Mammary epithelial cell (primary cell): ENCODE measurements at places on chromosomes 13 and 19. TPM values are rescaled to one million over a fixed set of nuclear protein-coding genes. Genes with fewer than 3 reads are reported as not detected.

DNA sequence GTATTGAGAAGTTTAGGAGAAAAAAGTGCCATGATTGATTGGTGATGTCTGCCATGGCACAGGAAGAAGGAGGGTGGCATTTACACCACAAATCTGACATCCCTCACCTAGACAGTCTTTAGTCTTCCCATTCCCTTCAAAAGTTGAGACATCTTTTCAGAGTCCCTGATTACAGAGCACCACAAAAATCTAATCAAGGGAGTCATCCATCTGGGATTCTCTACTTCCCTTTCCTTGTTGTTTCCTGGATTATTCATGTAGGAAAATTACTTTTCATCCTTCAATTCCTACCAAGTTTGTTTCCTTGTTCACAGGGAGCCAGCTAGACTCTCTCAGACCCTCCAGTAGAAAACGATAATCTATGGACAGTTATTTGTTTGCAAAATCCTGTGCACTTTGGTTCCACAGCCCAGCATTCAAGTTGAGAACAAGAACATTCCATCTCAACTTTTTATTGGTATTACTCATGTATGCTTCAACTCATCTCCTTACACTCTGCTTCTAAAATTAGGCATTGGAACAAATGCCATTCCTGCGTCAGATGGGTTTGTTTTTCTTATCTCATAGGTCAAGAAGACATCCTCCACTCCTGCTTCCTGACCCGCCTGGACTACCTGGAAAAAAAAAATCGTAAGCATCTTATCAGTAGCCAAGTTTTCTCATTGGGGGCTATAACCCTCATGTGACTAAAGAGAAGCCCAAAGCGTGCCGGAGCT is 259.9 kb downstream of the FOXO1 start:
- DNase-seq, result peak; percentile 75

GRCh38 chr13:39835253-39835652 is 179.8 kb downstream of the COG6 start:
- DNase-seq, result no peak

- no peak for DNase-seq
These were observed 2.0 kb downstream of the ZBTB7A start for GRCh38 chr19:4064496-4065260.

DNA sequence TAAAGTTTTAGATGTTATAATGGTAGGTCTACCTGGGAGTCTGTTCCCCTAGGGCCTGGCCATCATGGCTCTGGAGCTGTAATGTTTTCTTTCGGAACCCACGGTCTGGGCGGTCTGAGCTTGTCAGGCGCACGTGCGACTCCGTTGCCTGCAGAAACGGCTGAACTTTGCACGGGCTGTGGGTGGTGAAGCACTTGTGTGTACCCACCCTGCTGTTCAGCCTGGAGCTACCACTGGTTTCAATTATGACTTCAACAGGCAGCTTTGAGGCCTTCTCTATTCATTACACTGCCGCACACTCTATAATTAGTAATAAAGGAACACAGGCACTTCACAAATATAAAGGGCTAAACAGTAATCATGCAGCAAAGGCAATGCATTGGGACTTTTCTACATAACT is 6.0 kb downstream of the PCDH8 start:
- no peak for DNase-seq

GRCh38 chr19:30920222-30920621 is 429.0 kb downstream of the TSHZ3 start:
- no peak for DNase-seq

GRCh38 chr19:37941782-37942515 is 34.9 kb downstream of the SIPA1L3 start:
- DNase-seq, result no peak

DNA sequence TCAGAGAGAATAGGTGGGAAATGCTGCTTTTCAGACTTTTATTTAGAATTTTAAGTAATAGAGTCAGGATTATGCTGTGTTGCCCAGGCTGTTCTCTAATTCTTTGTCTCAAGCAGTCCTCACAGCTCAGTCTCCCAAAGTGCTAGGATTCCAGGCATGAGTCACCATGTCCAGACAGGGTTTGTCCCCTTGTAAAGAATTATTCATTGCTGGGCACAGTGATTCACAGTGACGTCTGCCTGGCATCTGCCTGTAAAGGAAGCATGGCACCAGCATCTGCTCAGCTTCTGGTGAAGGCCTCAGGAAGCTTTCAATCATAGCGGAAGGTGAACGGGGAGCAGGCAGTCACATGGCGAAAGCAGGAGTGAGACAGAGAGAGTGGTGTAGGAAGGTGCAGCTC is 17.7 kb downstream of the ZNF763 start:
- DNase-seq, result peak; percentile 62

DNA sequence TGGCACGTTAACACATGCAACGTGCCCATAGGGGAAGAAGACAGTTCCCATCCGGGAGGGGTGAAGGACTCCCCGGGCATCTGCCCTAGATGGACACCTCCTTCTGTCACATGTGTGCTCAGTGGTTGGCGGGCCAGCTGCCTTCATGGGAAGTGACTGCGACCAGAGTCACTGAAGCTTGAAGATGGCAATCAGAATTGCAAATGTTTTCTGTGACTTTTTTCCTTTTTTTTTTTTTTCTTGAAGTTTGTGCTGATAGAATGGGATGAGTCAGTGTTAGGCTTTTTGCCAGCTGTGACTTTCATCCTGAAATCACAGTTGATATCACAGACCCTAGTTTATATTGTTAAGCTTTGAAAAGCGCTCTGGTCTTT is 109.2 kb upstream of the MCF2L start:
- DNase-seq, result no peak

GRCh38 chr13:42333613-42334328 is 61.8 kb downstream of the AKAP11 start:
- peak; percentile 17 for DNase-seq

DNA sequence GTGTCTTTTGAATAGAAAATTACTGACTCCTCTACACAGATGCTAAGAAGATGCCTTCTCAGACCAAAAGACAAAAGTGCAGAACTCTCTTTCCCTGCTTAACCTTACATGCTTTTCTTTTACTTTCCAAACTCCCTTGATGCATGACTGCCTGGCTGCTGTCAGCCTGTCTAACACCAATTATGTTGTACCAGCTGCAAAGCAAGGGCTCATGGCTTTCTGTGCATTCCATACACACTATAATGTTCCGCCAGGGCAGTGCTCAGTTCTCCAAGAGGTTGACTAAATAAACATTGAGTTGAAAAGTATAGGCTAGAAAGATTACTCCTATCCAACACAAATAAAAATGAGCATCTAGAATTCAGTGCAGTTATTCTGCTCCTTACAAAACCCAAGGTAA is 330.4 kb upstream of the NBEA start:
- no peak for DNase-seq

DNA sequence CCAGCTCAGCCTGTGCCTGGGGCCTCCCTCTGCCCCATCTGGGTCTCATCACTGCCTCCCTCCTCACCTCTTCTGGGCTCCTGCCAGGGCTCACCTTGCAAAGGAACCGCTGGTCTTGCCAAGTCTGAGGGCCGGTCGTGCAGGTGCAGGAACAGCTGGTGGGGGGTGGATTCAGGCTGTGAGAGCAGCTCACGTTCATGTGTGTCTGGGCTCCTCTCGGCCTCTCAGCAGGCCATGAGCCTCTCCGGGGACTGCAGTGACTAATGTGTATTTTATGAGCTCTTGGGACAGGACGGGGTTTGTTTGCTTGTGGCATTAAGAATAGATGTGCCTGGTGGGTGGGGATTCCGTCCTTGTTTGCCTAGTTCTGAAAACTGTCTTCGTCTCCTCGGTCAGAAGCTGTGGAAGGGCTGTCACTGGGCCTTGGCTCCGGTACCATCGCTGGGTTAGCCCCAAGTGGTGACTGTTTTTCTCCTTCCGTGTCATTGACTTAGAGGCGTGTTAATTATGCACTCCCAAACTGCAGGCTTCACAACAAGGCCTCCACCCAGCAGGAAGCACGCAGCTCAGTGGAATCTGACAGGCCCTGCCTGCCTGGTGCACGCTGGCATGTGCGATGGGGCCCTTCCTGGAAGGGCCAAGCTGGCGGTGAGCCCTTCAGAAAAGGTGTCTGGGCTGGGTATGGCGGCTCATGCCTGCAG is 77.6 kb downstream of the KDM4B start:
- peak; percentile 17 for DNase-seq

DNA sequence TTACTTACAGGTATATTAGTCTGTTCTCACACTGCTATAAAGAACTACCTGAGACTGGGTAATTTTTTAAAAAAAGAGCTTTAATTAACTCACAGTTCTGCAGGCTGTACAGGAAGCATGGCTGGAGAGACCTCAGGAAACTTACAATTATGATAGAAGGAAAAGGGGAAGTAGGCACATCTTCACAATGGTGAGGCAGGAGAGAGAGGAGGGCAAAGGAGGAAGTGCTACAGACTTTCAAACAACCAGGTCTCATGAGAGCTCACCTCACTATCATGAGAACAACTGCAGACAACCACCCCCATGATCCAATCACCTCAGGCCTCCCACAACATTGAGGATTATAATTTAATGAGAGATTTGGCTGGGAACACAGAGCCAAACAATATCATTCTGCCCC is 511.7 kb downstream of the SLITRK6 start:
- DNase-seq, result no peak

DNA sequence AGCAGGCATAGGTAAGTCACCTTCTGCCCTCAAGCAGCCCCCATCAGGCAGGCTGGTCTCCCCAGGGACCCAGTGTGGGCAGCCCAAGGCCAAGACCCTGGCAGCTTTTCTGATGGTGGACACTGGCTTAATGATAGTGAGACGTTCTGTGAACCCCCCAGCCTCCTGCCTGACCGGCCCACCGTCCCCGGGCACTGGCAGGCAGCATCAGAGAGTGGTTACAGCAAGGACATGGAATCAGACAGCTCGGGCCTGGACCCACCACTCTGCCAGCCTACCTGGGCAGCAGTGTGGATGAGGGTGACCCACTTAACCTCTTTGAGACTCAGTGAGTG is 45.3 kb upstream of the KCTD15 start:
- DNase-seq, result no peak

TJP3 gene
- total RNA-seq, result 0.50 TPM

PGLYRP1 gene
- total RNA-seq, result not detected

GRCh38 chr19:13118424-13119193 is 545 bp downstream of the NACC1 start:
- DNase-seq, result peak; percentile 42

- no peak for DNase-seq
These were observed 135.2 kb downstream of the DCT start for GRCh38 chr13:94344126-94344818.

TRPM4 gene
- total RNA-seq, result 46.5 and 61.8 TPM in 2 replicates

GRCh38 chr19:36032251-36033104 is at the start of gene CLIP3:
Gene CLIP3, minus strand, starts transcription at chr19:36032873. Its CDS starts 516 bp downstream, at chr19:36032357.
- no peak for DNase-seq

CYP4F8 gene
- not detected in 2 replicates for total RNA-seq

IZUMO4 gene
- 6.6 and 11.2 TPM in 2 replicates for total RNA-seq

DNA sequence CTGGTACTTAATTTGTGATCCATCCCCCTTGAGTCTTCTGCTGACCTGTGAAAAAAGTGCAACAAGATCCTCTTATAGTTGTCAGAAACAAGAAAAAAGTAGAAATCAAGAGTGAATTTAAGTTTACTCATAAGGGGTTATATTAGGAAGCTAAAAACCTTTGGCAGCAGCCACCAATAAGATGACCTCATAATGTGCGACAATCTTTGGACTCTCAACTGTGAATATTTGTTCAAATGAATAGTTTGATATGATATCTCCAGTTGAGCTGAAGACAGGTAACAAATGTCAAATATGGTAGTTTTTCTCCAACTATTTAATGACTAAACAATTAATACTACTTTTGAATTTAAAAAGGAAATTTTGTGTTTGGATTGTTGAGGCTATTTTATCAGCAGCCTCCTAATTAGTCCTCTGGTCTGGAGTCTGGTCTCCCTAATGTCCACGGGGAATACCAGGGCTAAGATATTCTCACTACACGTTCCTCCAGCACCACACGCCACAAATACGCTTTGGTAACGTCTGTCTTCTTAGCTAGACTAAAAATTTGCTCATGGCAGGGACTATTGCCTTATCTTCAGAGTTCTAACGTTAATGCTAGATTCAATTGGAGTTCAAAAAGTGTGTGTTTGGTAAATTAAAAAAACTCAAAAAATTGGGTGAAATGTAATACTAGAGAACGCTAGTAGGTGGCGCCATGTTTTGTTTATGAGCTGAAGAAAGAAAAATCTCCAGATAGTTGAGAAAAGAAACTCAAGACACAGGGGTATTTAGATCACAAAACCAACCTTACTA is 51.0 kb upstream of the PDX1 start:
- no peak for DNase-seq

- no peak for DNase-seq
These were observed 10.9 kb downstream of the MIR17HG start for GRCh38 chr13:91358387-91358782.

GRCh38 chr19:23071147-23071511 is 45.7 kb upstream of the ZNF730 start:
- DNase-seq, result no peak

DNA sequence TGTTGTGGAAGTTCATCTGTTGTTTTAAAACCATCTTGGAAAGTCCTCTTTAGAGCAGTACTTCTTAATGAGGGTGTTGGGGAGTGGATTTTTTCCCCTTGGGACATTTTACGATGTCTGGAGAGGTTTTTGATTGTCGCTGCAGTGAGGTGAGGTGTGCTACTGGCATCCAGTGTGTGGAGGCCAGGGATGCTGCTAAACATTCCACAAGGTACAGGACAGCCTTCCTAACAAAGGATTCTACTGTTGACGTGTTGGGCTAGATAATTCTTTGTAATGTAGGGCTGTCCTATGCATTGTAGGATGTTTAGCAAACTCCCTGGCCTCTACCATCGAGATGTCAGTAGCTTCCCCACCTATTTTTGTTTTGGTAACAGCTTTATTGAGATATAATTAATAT is 33.3 kb downstream of the NAA16 start:
- no peak for DNase-seq

DNA sequence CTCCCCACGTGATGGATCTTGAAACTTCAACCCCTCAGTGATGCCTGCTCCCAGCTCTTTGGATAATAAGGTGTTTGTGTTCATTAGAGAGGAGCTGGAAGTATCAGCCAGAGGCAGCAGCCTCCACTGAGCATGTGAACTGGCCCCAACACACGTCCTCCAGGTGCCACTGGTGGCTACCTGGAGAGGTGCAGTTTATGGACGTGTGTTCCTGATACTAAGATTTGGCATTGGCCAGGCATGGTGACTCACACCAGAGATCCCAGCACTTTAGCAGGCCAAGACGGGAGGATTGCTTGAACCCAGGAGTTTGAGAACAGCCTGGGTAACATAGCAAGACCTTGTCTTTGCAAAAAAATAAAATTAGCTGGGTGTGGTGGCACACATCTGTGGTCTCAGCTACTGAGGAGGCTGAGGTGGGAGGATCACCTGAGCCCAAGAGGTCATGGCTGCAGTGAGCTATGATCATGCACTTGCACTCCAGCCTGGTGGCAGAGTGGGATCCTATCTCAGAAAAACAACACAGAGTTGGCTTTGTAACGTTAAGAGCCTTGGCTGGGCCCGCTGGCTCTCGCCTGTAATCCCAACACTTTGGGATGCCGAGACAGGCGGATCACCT is 34.4 kb downstream of the SLC25A42 start:
- no peak for DNase-seq

- DNase-seq, result peak; percentile 44
These were observed 581 bp downstream of the CALR start for GRCh38 chr19:12938779-12939601.

GRCh38 chr13:26719356-26719945 is 41.1 kb downstream of the GPR12 start:
- no peak for DNase-seq
